ENCODE measurements at places on chromosomes 6 and 20. TPM values are rescaled to one million over a fixed set of nuclear protein-coding genes. Genes with fewer than 3 reads are reported as not detected.
A peak's percentile ranks its signal among the peaks of the same experiment; 100 is the strongest.

DNA sequence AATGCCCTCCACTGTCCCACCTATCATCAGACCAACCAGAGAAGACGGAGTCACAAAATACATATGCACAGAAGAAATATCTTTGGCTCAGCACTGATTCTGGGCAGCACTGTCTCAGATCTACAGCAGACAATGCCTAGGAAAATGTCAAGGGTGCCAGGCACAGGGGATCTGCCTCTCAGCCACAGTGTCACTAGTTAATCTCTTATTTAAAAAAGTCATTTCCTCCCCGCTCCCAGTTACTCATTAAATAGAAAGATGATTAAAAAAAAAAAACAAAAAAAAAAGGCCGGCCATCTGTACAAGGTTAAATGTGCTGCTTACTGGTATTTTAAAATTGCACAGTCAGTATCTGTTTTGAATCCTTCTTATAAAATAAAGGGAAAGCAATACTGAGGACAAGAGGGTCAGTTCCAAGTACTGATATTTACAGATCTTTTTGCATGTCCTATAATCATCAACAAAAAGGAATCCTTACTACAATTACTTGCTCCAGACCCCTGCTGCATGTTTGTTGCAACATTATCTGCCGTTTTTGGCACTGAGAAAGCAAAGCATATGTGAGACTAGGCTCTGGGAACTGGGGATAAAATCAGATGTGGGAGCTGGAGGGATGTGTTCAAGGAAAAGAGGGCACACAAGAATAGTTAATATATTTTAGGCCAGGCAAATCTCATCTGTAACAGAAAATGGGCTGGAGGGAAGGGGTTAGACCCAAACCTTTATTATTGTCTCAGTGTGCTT, 299.3 kb downstream of the KIF16B start:
- H3K27me3 ChIP-seq, result no peaks in the 10 kb centered on the region
- DNase-seq, result no peak
- no peaks in the 10 kb centered on the region for H3K4me1 ChIP-seq
- no peaks in the 10 kb centered on the region for H3K36me3 ChIP-seq
- no peak overlapping the region for H3K4me3 ChIP-seq

The COL9A3 gene
- total RNA-seq, result 0.47 TPM

The BMP7 gene
- 0.07 TPM for total RNA-seq

- DNase-seq, result no peak
- H3K4me3 ChIP-seq, result no peak overlapping the region
- H3K27me3 ChIP-seq, result no peaks in the 10 kb centered on the region
- no peaks in the 10 kb centered on the region for H3K4me1 ChIP-seq
Measured at GRCh38 chr6:124490122-124490521, 472.1 kb upstream of the RNF217 start.

GRCh38 chr6:131419702-131420101, 153.3 kb upstream of the ARG1 start:
- peak overlapping the region; percentile 82 for H3K27ac ChIP-seq
- H3K36me3 ChIP-seq, result peaks cover 39% of the 10 kb centered on the region
- peak overlapping the region; percentile 3 for H3K4me3 ChIP-seq
- H3K4me1 ChIP-seq, result peaks cover 26% of the 10 kb centered on the region
- H3K27me3 ChIP-seq, result no peaks in the 10 kb centered on the region
- no peak for DNase-seq

- H3K36me3 ChIP-seq, result no peaks in the 10 kb centered on the region
- H3K27ac ChIP-seq, result no peak overlapping the region
- H3K27me3 ChIP-seq, result peaks cover 70% of the 10 kb centered on the region
- peaks cover 16% of the 10 kb centered on the region for H3K4me1 ChIP-seq
- no peak overlapping the region for H3K4me3 ChIP-seq
Measured at GRCh38 chr6:32790306-32790705, 26.5 kb downstream of the HLA-DOB start.

GRCh38 chr20:60667641-60668040, 584.4 kb upstream of the CDH4 start:
- no peaks in the 10 kb centered on the region for H3K4me1 ChIP-seq
- no peak overlapping the region for H3K27ac ChIP-seq
- no peak for DNase-seq
- H3K36me3 ChIP-seq, result no peaks in the 10 kb centered on the region

The DYNLRB1 gene
- total RNA-seq, result 98.9 TPM

DNA sequence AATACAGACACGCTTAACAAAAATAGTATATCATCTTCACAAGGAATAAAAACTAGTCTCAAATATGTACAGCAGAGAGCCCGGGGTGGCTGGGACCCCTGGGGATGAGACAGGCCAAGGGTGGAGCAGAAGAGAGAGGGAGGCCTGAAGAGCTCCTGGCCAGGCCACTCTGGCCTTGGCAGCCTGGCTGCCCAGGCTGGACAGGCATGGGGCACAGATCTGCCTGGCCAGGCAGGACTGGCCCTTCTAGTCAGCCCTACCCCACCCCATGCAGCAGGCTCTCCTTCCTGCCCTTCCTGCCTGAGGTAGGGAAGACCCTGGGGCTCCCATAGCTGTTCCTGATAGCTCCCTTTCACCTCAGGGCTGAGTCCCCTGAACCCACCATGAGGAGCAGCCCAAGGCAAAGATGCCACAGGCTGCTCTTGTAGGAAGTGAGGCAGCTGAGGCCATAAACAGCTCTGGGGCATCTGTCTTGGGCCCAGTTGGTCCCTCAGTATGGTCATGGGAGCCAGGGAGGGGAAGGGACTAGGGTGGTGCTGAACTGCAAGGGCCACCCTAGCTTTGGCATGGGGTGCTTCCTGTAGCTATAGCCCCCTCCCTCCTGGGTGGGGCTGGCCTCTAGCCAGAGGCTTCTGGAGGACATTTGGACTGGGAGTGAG, 27.1 kb downstream of the COX4I2 start:
- H3K4me3 ChIP-seq, result no peak overlapping the region
- H3K27me3 ChIP-seq, result no peaks in the 10 kb centered on the region
- H3K27ac ChIP-seq, result peak overlapping the region; percentile 81

- no peak overlapping the region for H3K4me3 ChIP-seq
- no peaks in the 10 kb centered on the region for H3K27me3 ChIP-seq
- no peak for DNase-seq
- peak overlapping the region; percentile 43 for H3K27ac ChIP-seq
- no peaks in the 10 kb centered on the region for H3K36me3 ChIP-seq
Measured at GRCh38 chr6:36766399-36766945, 68.8 kb downstream of the RAB44 start.

DNA sequence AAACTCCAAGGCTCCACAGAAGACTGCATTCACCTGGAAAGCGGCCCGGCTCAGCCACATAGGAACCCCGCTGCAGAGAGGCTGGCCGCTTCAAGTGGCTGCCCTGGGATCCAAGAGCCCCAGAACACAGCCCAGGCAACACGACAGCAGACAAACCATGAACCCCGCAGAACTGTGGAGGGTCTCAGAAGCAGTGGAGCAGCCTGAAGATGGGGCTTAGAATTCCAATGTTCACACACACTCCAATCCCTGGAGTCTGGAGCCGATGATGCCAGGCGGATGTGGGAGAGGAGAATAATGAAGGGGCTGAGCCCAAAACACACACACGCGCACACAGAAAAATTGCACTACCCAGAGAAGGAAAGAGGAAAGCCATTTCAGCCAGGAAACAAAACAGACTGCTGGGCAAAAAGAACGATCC, 52.4 kb downstream of the NINL start:
- H3K4me3 ChIP-seq, result no peak overlapping the region
- no peak overlapping the region for H3K27ac ChIP-seq
- H3K4me1 ChIP-seq, result no peaks in the 10 kb centered on the region
- DNase-seq, result no peak

GRCh38 chr6:73017476-73017875, 207.8 kb downstream of the KHDC1L start:
- H3K4me1 ChIP-seq, result no peaks in the 10 kb centered on the region
- no peak overlapping the region for H3K27ac ChIP-seq
- no peak for DNase-seq
- no peaks in the 10 kb centered on the region for H3K36me3 ChIP-seq
- H3K4me3 ChIP-seq, result no peak overlapping the region

The DNAH8 gene
- not detected for total RNA-seq

DNA sequence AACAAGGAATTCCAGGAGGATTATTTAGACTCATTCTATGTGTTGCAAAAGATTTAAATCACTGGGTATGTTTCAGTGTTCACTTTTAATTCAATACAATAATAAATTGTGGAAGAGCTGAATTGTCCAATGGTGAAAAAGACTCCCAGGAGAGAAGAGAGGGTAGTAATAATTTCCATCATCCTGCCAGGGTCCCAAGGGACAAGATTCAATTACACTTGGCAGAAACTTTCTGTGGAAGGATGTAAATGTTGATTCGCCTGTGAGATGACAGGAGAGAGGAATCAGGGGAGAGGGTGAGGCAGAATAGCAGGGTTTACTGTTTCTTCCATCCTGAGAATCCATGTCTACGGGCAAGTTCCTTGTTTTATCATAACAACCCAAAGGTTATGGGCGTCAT, 342.7 kb downstream of the ESR1 start:
- H3K4me1 ChIP-seq, result no peaks in the 10 kb centered on the region
- no peaks in the 10 kb centered on the region for H3K27me3 ChIP-seq
- no peak overlapping the region for H3K27ac ChIP-seq
- no peak overlapping the region for H3K4me3 ChIP-seq
- H3K36me3 ChIP-seq, result peaks cover 58% of the 10 kb centered on the region
- no peak for DNase-seq

The EPHA7 gene
- not detected for total RNA-seq

GRCh38 chr20:47659904-47660601, 125.2 kb downstream of the SULF2 start:
- H3K36me3 ChIP-seq, result peaks cover 35% of the 10 kb centered on the region
- H3K27ac ChIP-seq, result peak overlapping the region; percentile 64
- H3K4me3 ChIP-seq, result no peak overlapping the region
- H3K4me1 ChIP-seq, result peaks cover 8% of the 10 kb centered on the region
- no peaks in the 10 kb centered on the region for H3K27me3 ChIP-seq

- H3K4me1 ChIP-seq, result peaks cover 3% of the 10 kb centered on the region
- H3K4me3 ChIP-seq, result no peak overlapping the region
- H3K27me3 ChIP-seq, result no peaks in the 10 kb centered on the region
- DNase-seq, result no peak
- H3K36me3 ChIP-seq, result peaks cover 16% of the 10 kb centered on the region
- H3K27ac ChIP-seq, result no peak overlapping the region
Measured at GRCh38 chr20:13723011-13723410, 61.7 kb downstream of the ESF1 start.

The CST5 gene
- not detected for total RNA-seq

- H3K27me3 ChIP-seq, result no peaks in the 10 kb centered on the region
- no peaks in the 10 kb centered on the region for H3K36me3 ChIP-seq
- no peak for DNase-seq
Measured at GRCh38 chr6:123967905-123968304, 164.2 kb downstream of the NKAIN2 start.

The PIGU gene
- 27.1 TPM for total RNA-seq

The FAM209B gene
- total RNA-seq, result 1.5 TPM

The TNFRSF6B gene
- total RNA-seq, result not detected

- no peak overlapping the region for H3K27ac ChIP-seq
- peaks cover 7% of the 10 kb centered on the region for H3K4me1 ChIP-seq
- H3K27me3 ChIP-seq, result peaks cover 16% of the 10 kb centered on the region
- no peak overlapping the region for H3K4me3 ChIP-seq
- no peak for DNase-seq
- no peaks in the 10 kb centered on the region for H3K36me3 ChIP-seq
Measured at GRCh38 chr6:166443166-166443565, 60.4 kb upstream of the MPC1 start.

DNA sequence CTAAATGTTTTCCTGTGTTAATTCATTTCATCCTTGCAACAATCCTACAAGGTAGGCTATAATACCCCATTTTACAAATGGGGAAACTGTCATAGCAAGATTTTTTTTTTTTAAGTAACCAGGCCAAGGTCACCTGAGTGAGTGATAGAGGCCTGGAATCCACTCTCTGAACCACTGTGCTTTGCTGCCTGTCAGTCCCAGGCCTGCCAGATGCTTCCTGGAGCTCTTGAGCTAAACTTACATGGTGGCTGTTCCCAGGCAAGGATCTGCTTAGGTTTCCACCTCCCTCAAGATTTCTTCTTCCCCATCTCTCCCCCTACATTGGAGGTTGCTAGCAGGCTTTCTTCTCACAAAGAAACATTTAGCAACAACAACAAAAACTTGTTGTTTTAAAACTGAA, 32.7 kb upstream of the RNF8 start:
- no peaks in the 10 kb centered on the region for H3K27me3 ChIP-seq
- no peak for DNase-seq
- H3K4me3 ChIP-seq, result no peak overlapping the region
- H3K4me1 ChIP-seq, result peaks cover 17% of the 10 kb centered on the region
- H3K27ac ChIP-seq, result peak overlapping the region; percentile 6

The MAP7 gene
- 1.1 TPM for total RNA-seq

DNA sequence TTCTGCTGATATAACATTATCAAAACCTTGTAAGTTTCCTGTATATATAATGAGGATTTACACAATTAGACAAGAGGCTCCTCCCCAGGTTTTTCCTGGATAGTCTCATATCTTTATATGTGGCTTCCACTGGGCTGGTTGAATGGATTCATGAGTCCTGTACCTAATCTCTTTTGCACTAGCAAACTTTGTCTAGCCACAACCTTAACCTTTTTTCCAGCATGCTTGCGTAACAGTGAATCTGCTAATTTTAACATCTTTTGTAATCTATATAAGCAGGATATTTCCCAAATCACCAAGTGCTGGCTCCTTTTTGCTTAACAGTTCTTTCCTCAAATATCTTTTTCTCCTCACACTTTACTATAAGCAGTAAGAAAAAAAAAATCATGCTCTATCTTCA, 153.6 kb downstream of the COL21A1 start:
- no peak for DNase-seq
- no peak overlapping the region for H3K27ac ChIP-seq
- no peaks in the 10 kb centered on the region for H3K36me3 ChIP-seq
- no peak overlapping the region for H3K4me3 ChIP-seq
- H3K4me1 ChIP-seq, result no peaks in the 10 kb centered on the region

DNA sequence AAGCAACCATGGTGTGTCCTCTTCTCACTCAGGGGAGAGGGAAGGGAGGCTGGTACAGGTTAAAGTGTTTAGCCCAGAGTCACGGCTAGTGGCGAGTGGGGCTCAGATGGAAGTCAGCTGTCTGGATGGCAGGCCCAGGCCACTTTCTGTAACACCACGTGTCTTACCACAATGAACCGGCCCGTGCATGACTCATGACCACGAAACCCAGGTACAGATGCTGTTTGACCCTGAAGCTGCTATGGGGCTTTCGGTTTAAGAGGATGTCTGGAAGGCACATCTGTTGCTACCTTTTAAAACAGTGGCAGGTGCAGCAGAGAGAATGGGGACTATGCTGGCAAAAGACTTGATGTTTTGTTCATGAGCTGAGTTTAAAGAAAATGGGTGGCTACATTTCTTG, 36.5 kb upstream of the MPC1 start:
- peak overlapping the region; percentile 9 for H3K4me3 ChIP-seq
- H3K27ac ChIP-seq, result peak overlapping the region; percentile 50
- H3K27me3 ChIP-seq, result no peaks in the 10 kb centered on the region
- DNase-seq, result peak; percentile 86

Measured in activated CD4-positive, alpha-beta T cell treated with anti-CD3 and anti-CD28 coated beads, Interleukin-2, amount 10 ng/mL, durations not matched to agents 24 days and 14 days (primary cell).